ENCODE measurements at places on chromosomes 6 and 20. TPM values are rescaled to one million over a fixed set of nuclear protein-coding genes. Genes with fewer than 3 reads are reported as not detected.

- H3K27me3 ChIP-seq: no peaks in the 10 kb centered on the region
- peaks cover 47% of the 10 kb centered on the region for H3K4me1 ChIP-seq
- H3K36me3 ChIP-seq: no peaks in the 10 kb centered on the region
- H3K4me3 ChIP-seq: no peak overlapping the region
- peak overlapping the region; percentile 94 for H3K27ac ChIP-seq
These were observed 2.2 kb downstream of the HIVEP2 start for GRCh38 chr6:142942805-142943227.

DNA sequence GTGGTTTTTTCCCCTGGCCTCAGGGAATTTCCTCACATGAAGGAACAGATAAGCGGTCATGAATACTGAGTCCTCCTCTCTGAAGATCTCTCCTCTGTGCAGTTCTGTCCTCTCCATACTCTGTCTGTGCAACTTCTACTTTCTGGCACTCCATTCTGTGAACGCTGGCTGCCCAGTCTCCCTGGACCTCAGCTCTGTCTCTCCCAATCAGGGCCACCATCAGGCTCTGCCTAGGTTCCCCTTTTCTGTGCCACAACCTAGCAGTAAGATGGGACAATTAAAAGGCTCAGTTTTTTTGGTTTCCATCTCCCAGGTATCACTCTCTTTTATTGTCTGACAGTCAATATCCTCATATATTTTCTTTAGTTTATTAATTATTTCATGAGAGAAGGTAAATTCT lies 4.8 kb upstream of the ADGB start:
- no peaks in the 10 kb centered on the region for H3K27me3 ChIP-seq
- no peak overlapping the region for H3K27ac ChIP-seq
- no peak overlapping the region for H3K4me3 ChIP-seq
- DNase-seq: no peak
- no peaks in the 10 kb centered on the region for H3K36me3 ChIP-seq
- H3K4me1 ChIP-seq: no peaks in the 10 kb centered on the region

DNA sequence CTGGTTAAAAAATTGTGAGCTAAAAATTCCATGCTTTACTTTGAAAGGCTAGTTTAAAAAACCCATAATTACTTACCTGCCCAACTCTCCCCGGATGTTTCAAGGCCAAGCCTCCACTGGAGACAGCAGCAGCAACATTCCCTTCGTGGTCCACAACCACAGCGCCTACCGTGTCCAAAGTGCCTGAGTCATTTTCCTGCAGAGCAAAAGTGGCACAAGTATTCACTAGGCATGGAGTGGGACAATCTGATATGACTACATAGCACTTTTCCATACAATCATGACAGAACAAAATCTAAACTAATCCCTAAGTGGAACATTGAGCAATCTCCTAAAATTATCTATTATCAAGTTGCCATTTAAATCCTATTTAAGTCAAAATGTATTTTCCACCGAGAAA lies 104.8 kb downstream of the TASP1 start:
- H3K27ac ChIP-seq: no peak overlapping the region
- no peaks in the 10 kb centered on the region for H3K27me3 ChIP-seq
- no peaks in the 10 kb centered on the region for H3K4me1 ChIP-seq
- no peaks in the 10 kb centered on the region for H3K36me3 ChIP-seq
- DNase-seq: no peak

- H3K36me3 ChIP-seq: peaks cover 30% of the 10 kb centered on the region
- H3K27ac ChIP-seq: no peak overlapping the region
- no peaks in the 10 kb centered on the region for H3K27me3 ChIP-seq
- DNase-seq: no peak
- H3K4me3 ChIP-seq: no peak overlapping the region
These were observed 101.9 kb downstream of the REV3L start for GRCh38 chr6:111381123-111381522.

- DNase-seq: no peak
- no peaks in the 10 kb centered on the region for H3K27me3 ChIP-seq
- no peak overlapping the region for H3K4me3 ChIP-seq
- H3K27ac ChIP-seq: no peak overlapping the region
- no peaks in the 10 kb centered on the region for H3K4me1 ChIP-seq
These were observed 339.4 kb downstream of the PLCB1 start for GRCh38 chr20:8471465-8471864.

GRCh38 chr6:49519660-49520059 lies 19.9 kb downstream of the GLYATL3 start:
- peaks cover 5% of the 10 kb centered on the region for H3K4me1 ChIP-seq
- no peaks in the 10 kb centered on the region for H3K27me3 ChIP-seq
- H3K36me3 ChIP-seq: no peaks in the 10 kb centered on the region
- DNase-seq: no peak

GRCh38 chr6:37602801-37603200 lies 94.9 kb downstream of the MDGA1 start:
- no peak for DNase-seq
- H3K27me3 ChIP-seq: no peaks in the 10 kb centered on the region
- no peaks in the 10 kb centered on the region for H3K4me1 ChIP-seq

DNA sequence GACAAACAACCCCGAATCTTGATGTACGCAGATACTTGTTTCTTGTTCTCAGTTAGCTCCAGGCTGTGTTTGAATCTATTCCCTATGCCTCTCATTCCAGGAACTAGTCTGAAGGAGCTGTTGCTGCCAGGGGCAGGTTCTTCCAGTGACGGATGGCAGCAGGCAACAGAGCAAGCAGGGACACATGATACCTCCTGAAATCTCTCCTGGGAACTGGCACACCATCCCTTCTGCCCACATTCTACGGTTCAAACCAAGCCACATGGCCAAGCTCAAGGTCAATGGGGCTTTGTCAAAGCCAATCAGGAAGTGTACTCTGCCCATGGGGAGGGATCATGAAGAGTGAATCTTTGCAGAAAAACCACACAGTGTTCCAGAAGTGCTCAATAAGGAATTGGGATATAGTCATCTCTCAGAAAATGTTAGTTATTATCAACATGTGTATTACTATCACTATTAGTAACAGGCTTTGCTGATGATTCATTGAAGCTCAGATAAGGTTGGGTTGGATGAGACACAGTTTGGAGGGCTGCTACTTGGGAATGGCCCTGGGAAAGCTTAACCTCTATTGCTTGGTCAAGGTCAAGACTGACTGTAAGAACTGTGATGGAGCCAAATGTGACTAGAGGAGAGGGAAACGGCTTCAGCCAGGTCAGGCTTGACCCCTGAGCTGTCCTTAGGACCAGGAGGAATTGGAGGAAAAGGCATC lies 454.9 kb downstream of the PTPRT start:
- H3K27me3 ChIP-seq: no peaks in the 10 kb centered on the region
- DNase-seq: no peak
- H3K4me3 ChIP-seq: no peak overlapping the region
- H3K4me1 ChIP-seq: no peaks in the 10 kb centered on the region

GRCh38 chr6:113779656-113780055 lies 77.5 kb upstream of the MARCKS start:
- no peak for DNase-seq
- no peaks in the 10 kb centered on the region for H3K4me1 ChIP-seq
- no peak overlapping the region for H3K4me3 ChIP-seq
- H3K27ac ChIP-seq: no peak overlapping the region
- no peaks in the 10 kb centered on the region for H3K36me3 ChIP-seq

The DEFB132 gene
- polyA plus RNA-seq: 0.02 TPM

The NMBR gene
- polyA plus RNA-seq: not detected

The IMPG1 gene
- 0.07 TPM for polyA plus RNA-seq

The IER3 gene
- polyA plus RNA-seq: 99.4 TPM

The MEP1A gene
- polyA plus RNA-seq: 0.02 TPM

The OR2J1 gene
- polyA plus RNA-seq: not detected

The NUDT3 gene
- polyA plus RNA-seq: 7.1 TPM

The SASH1 gene
- 7.0 TPM for polyA plus RNA-seq
